Naive thymus-derived CD4-positive, alpha-beta T cell (primary cell): ENCODE measurements at places on chromosomes 3 and 15.

- H3K27ac ChIP-seq: no peak overlapping the region
- no peaks in the 10 kb centered on the region for H3K36me3 ChIP-seq
- no peak for DNase-seq
Measured at GRCh38 chr3:45347315-45348000, 40.9 kb upstream of the LARS2 start.

DNA sequence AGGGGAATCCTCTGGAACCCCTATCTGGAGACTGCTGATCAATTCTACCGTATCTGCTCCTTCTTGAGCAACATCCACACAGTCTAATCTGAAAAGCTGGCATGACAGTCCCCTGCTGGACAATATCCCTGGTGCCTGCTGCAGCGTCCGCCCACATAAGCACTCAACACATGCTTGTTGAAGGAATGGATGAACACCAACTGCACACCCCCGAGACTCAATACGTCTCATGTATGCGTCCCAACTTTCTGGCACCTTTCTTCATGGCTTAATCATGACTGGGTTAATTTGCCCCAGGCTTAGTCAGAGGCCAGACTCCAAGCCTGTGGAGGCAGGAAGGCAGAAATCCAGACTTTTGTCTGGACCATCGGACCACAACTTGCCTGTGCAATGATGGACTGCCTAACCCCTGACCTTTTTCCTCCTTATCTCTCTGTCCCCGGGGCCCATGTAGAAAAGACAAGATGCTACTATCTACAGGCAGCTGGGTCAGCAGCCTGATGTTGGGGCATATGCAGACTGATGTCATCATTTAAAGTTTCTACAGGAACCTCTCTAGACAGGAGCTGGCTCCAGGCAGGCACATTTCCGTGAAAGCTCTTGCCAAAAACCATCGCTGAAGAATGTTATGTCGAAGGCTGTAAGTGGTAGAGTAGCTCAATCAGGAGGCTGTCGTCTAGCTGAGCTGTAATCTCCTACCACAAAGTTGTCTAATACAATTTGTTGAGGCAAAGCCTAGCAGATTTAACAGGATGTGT, 114.1 kb upstream of the TPM1 start:
- DNase-seq: no peak
- no peak overlapping the region for H3K27ac ChIP-seq
- no peaks in the 10 kb centered on the region for H3K4me1 ChIP-seq
- no peaks in the 10 kb centered on the region for H3K36me3 ChIP-seq
- H3K4me3 ChIP-seq: no peak overlapping the region
- H3K27me3 ChIP-seq: no peaks in the 10 kb centered on the region

- DNase-seq: no peak
- H3K36me3 ChIP-seq: no peaks in the 10 kb centered on the region
- no peak overlapping the region for H3K4me3 ChIP-seq
- H3K27ac ChIP-seq: no peak overlapping the region
- H3K4me1 ChIP-seq: no peaks in the 10 kb centered on the region
Measured at GRCh38 chr3:156352728-156353127, 202.2 kb downstream of the SSR3 start.

DNA sequence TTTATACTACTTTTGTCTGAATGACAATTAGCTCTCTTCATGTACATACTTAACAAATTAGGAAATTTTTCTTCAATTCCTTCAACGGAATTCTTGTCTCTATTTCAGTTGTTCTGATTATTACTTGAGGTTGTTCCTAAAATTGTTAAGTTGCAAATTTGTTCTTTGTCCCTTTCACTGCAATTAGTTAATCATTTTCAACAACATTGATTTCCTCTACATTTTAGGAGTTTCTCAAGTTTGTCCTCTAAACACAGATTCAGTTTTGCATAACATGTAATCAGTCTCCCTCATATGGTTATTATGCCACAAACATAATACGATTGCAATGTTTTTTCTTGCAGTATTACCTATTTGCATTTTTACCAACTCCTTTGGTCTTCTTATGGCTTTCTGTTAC, 283.5 kb downstream of the SV2B start:
- H3K4me3 ChIP-seq: no peak overlapping the region
- H3K27ac ChIP-seq: no peak overlapping the region
- H3K4me1 ChIP-seq: no peaks in the 10 kb centered on the region
- H3K36me3 ChIP-seq: no peaks in the 10 kb centered on the region
- DNase-seq: no peak

DNA sequence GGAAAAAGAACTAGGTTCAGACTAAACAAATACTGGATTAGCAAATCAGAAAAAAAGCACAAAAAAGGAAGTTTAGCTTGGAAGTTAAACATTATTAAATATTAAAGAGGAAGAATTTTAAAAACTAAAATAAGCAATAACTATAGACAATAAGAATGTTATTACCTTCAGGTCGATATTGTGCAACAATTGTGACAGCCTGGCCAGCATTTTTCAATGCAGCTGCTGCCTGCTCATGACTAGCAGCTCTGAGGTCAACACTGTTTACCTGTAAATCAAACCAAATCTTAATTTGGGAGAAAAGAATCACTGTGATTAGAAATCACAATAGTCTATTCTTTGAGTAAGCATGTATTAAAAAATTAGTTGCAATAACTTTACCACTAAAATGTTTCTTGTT, 75.1 kb upstream of the MELTF start:
- no peaks in the 10 kb centered on the region for H3K4me1 ChIP-seq
- no peaks in the 10 kb centered on the region for H3K36me3 ChIP-seq
- no peaks in the 10 kb centered on the region for H3K27me3 ChIP-seq
- DNase-seq: no peak

- no peaks in the 10 kb centered on the region for H3K4me1 ChIP-seq
- no peaks in the 10 kb centered on the region for H3K27me3 ChIP-seq
- no peak for DNase-seq
- H3K27ac ChIP-seq: no peak overlapping the region
Measured at GRCh38 chr3:103617961-103618360, 1183.1 kb downstream of the ZPLD1 start.

- no peak for DNase-seq
- no peaks in the 10 kb centered on the region for H3K36me3 ChIP-seq
- no peak overlapping the region for H3K4me3 ChIP-seq
- no peaks in the 10 kb centered on the region for H3K27me3 ChIP-seq
Measured at GRCh38 chr3:139180489-139180888, 135.8 kb upstream of the PRR23C start.

- H3K4me1 ChIP-seq: no peaks in the 10 kb centered on the region
- H3K36me3 ChIP-seq: no peaks in the 10 kb centered on the region
- no peak overlapping the region for H3K27ac ChIP-seq
- H3K4me3 ChIP-seq: no peak overlapping the region
- DNase-seq: no peak
Measured at GRCh38 chr3:25508901-25509300, 80.8 kb downstream of the RARB start.

GRCh38 chr15:89416339-89417183, 79.8 kb downstream of the RHCG start:
- no peak overlapping the region for H3K27ac ChIP-seq
- H3K27me3 ChIP-seq: peaks cover 15% of the 10 kb centered on the region
- DNase-seq: peak; percentile 76
- H3K4me1 ChIP-seq: no peaks in the 10 kb centered on the region
- H3K36me3 ChIP-seq: no peaks in the 10 kb centered on the region

DNA sequence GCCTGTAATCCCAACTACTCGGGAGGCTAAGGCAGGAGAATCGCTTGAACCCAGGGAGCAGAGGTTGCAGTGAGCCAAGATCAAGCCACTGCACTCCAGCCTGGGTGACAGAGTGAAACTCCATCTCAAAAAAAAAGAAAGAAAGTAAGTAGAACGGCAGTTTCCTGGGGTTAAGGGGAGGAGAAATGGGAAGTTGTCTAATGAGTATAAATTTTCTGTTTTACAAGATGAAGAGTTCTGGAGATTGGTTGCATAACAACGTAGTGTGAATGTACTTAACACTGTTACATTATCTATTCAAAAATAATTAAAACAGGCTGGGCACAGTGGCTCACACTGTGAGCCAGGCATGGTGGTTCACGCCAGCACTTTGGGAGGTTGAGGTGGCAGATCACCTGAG, 45.4 kb downstream of the GRK7 start:
- no peaks in the 10 kb centered on the region for H3K36me3 ChIP-seq
- DNase-seq: no peak
- no peak overlapping the region for H3K4me3 ChIP-seq
- no peaks in the 10 kb centered on the region for H3K27me3 ChIP-seq
- no peak overlapping the region for H3K27ac ChIP-seq

DNA sequence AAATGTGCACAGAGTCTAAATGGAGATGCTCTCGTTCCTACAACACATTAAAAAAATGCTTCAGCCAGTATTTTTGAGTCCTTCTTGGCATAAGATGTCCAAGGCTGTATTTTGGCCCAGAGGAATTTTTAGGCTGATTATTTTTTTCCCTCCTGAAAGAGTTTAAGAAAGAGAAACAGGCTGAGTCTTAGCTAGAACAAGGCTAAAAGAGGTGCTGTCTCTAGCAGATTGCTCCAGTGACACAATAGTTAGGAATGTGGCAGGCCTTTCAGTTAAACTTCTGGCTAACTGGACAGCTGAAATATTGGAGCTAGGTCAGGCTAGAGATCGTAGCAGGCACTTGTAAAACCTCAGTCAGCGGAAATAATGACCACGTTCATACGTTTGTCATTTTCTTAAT, 271.4 kb upstream of the RARB start:
- no peak for DNase-seq
- no peaks in the 10 kb centered on the region for H3K36me3 ChIP-seq
- H3K4me1 ChIP-seq: no peaks in the 10 kb centered on the region
- no peak overlapping the region for H3K4me3 ChIP-seq

- H3K4me1 ChIP-seq: no peaks in the 10 kb centered on the region
- H3K36me3 ChIP-seq: peaks cover 31% of the 10 kb centered on the region
- H3K27ac ChIP-seq: no peak overlapping the region
- H3K27me3 ChIP-seq: no peaks in the 10 kb centered on the region
Measured at GRCh38 chr15:40006003-40006402, 33.0 kb downstream of the SRP14 start.

DNA sequence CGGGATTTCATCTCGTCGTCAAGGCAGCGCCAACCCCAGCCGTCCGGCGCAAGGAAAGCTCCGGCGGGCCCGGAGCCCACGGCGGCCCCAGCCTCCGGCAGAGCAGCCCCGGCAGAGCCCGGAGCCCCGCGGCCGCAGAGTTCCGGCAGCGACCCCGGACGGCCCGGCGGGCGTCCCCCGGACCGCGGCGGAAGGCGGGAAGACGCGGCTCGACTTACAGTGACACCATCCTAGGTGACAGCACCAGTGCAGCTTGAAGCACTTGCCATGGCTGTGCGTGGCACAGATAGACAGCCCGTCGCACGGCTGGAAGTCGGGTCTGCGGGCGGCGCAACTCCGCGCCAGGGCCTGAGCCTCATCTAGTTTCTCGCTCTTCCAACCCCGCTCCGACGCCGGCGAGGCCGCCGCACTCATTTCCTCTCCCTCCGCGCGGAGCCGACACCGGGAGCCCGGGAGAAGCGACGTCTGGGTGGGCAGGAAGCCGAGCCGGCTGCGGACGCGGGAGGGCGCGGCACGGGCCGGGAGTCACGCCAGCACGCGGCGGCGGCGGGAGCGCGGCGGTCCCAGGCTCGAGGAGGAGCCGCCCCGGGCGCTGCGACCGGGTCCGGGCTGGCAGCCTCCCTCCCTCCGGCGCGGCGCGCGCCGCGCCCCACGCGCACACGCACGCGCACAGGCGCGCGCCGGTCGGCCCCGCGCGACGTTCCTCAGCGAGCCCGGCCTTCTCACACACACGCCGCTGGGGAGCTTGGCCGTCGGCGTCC, at the start of gene C3orf70:
C3orf70 (minus strand) TSS at position 651 of the 761 bp plus-strand sequence; CDS start at position 414, 237 bp downstream.
- peaks cover 4% of the 10 kb centered on the region for H3K4me1 ChIP-seq
- peak; percentile 10 for DNase-seq
- H3K36me3 ChIP-seq: no peaks in the 10 kb centered on the region

DNA sequence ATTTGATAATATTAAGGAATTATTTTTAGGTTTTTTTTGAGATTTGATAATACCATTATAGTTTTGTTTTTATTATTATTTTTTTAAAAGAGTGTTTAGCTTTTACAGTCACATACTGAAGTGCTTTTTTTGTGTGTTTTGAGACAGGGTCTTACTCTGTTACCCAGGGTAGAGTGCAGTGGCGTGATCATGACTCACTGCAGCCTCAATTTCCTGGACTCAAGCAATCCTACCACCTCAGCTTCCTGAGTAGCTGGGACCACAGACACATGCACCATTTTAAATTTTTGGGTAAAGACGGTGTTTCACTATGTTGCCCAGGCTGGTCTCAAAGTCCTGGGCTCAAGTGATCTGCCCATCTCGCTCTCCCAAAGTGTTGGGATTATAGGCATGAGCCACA, 73.0 kb downstream of the SUMF1 start:
- no peak overlapping the region for H3K27ac ChIP-seq
- DNase-seq: no peak
- H3K4me1 ChIP-seq: no peaks in the 10 kb centered on the region
- no peak overlapping the region for H3K4me3 ChIP-seq
- H3K36me3 ChIP-seq: peaks cover 13% of the 10 kb centered on the region

- H3K27ac ChIP-seq: no peak overlapping the region
- no peaks in the 10 kb centered on the region for H3K36me3 ChIP-seq
- no peak overlapping the region for H3K4me3 ChIP-seq
- H3K27me3 ChIP-seq: no peaks in the 10 kb centered on the region
- H3K4me1 ChIP-seq: no peaks in the 10 kb centered on the region
- DNase-seq: no peak
Measured at GRCh38 chr3:5084224-5084623, 37.9 kb upstream of the ARL8B start.

DNA sequence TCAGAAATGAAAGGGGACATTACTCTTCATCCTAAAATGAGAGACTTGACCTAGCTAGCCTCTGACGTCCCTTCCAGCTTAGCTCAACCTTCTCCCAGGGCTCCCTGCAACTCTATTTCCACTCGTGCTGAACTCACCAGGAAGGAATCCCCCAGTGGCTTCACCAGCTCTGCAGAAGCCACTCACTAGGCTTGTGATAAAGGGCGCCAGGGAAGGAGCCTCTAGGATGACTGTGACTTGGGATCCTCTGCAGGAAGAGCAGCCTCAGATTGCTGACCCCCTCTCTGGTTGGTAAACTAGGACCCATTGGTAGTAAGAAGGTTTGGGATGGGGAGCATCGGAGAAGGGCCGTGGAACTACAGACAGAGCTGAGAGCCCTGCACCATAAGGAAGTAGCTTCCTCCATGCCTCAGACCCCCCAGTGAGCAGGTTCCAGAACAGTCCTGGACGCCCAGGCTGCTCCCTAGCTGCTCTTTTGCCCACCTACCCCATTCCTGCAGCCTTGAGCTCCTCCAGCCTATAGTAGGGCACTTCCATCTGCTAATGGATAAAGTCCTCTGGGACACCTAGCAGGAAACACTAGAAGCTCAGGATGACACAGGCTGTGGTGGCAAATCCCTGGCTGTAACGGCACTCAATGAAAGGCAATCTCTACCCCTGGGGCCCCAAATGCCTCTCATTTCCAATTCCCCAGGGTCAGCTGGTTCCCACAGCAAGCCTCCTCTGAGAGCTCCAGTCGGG, 26.0 kb downstream of the PLA2G4F start:
- no peak for DNase-seq
- no peaks in the 10 kb centered on the region for H3K36me3 ChIP-seq
- no peak overlapping the region for H3K4me3 ChIP-seq
